Activated CD4-positive, alpha-beta memory T cell treated with anti-CD3 and anti-CD28 coated beads for 36 hours (primary cell): ENCODE measurements at places on chromosomes 7 and 10. TPM values are rescaled to one million over a fixed set of nuclear protein-coding genes. Genes with fewer than 3 reads are reported as not detected.

DNA sequence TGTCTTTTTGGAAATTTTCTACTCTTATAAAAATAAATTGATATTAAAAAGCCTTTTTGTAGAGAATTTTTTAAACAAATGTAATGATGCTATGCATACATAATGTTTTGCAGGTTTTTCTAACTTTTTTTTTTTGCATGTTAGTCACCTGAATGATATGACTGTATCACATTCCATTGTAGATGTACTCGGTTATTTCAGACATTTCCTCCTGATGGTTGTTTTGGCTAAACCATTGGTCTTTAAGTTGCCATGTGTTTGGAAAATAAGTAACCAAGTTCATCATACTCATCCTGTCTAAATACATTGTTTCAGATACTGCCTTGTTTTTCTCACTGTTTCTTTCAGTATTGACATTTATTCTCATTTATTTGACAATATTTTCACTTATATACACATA, 25.8 kb downstream of the NHLRC2 start:
- H3K4me1 ChIP-seq: peaks cover 12% of the 10 kb centered on the region
- H3K36me3 ChIP-seq: peaks cover 25% of the 10 kb centered on the region
- no peaks in the 10 kb centered on the region for H3K27me3 ChIP-seq
- no peak for DNase-seq
- H3K27ac ChIP-seq: no peak overlapping the region

- no peak for DNase-seq
- no peaks in the 10 kb centered on the region for H3K27me3 ChIP-seq
- H3K36me3 ChIP-seq: no peaks in the 10 kb centered on the region
- H3K4me3 ChIP-seq: no peak overlapping the region
These were observed 181.4 kb upstream of the TNS3 start for GRCh38 chr7:47763063-47763974.

- no peak overlapping the region for H3K4me3 ChIP-seq
- H3K27me3 ChIP-seq: peaks cover 2% of the 10 kb centered on the region
- no peak for DNase-seq
- no peak overlapping the region for H3K27ac ChIP-seq
- no peaks in the 10 kb centered on the region for H3K36me3 ChIP-seq
These were observed 33.0 kb upstream of the SLC25A13 start for GRCh38 chr7:96354881-96355280.

DNA sequence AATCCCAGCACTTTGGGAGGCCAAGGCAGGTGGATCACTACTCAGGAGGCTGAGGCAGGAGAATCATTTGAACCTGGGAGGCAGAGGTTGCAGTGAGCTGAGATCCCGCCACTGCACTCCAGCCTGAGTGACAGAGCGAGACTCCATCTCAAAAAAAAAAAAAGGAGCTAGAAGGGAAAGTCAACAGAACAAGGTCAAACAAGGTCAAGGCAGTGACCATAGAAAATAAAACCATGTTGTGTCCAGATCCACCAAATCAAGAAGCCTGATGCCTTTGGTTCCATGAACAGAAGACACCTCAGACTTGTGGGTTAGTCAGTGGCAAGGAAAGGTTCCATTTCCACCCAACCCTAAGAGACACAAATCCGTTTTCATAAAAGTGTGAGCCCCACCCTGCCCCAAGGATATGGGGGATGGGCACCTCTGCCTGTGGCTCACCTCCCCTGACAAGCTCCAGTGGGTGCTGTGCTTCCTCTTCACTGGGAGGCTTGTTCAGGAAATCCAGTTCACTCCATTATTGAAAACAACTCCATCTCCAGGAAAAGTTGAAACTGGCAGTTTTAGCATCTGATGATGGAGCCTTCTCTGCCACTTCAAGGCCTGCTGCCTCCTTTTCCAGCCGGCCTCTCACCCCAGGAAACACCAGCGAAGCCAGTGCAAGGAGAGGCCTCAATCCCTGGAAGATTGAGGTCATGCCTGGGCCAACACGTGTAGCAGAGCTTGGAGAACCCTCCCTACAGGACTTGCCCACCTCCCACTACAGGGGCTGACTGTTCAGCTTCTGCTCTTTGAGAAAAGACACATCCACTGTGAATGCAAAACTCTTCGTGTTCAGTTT, 152.9 kb downstream of the NRF1 start:
- H3K4me1 ChIP-seq: no peaks in the 10 kb centered on the region
- DNase-seq: no peak
- H3K27ac ChIP-seq: no peak overlapping the region
- no peaks in the 10 kb centered on the region for H3K36me3 ChIP-seq

DNA sequence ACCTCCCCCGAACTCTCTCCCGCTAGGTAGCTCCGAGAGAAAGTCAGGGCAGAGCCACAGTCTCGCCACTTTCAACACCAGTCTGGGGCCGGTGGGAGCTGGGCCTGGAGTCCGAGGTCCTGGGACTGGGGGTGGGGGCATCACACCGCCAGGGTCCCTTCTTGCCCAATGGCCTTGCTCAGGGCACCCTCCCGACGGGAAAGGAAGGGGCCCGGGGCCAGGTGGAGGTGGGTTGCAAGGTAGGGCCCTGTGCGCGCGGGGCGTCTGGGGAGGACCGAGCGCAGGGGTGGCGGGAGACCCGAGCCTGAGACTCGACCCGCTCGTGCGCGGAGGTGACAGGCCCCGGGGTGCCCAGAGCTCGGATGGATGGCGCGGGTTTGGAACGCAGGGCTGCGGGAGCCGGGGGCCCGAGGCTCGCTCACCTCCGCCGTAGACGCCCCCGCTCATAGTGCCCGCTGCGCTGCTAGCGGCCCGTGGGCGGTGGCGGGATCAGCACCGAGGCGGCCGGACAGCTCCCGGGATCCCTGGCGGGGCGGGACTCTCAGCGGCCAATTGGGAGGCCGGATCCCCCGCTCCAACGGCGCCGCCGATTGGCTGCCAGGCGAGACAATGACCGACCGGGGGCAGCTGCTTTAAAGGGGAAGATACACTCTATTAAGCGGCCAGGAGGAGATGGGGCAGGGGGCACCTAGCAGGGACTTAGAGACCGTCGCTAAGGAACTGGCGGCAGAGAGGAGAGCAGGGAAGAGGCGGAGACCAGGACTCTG, at the start of gene ACTL6B:
Gene ACTL6B, minus strand, starts transcription at position 541 of the 767 bp plus-strand sequence. Its CDS starts 94 bp downstream, at position 447.
- no peaks in the 10 kb centered on the region for H3K4me1 ChIP-seq
- H3K27me3 ChIP-seq: peaks cover 34% of the 10 kb centered on the region
- peak; percentile 74 for DNase-seq
- H3K4me3 ChIP-seq: no peak within 1 kb of the TSS
- H3K27ac ChIP-seq: no peak within 1 kb of the TSS

- no peak overlapping the region for H3K4me3 ChIP-seq
- peaks cover 10% of the 10 kb centered on the region for H3K27me3 ChIP-seq
- DNase-seq: peak; percentile 9
- H3K27ac ChIP-seq: no peak overlapping the region
- no peaks in the 10 kb centered on the region for H3K36me3 ChIP-seq
These were observed 131.8 kb downstream of the HECW1 start for GRCh38 chr7:43244232-43244631.

Gene GTF2I
- 116 TPM for total RNA-seq

DNA sequence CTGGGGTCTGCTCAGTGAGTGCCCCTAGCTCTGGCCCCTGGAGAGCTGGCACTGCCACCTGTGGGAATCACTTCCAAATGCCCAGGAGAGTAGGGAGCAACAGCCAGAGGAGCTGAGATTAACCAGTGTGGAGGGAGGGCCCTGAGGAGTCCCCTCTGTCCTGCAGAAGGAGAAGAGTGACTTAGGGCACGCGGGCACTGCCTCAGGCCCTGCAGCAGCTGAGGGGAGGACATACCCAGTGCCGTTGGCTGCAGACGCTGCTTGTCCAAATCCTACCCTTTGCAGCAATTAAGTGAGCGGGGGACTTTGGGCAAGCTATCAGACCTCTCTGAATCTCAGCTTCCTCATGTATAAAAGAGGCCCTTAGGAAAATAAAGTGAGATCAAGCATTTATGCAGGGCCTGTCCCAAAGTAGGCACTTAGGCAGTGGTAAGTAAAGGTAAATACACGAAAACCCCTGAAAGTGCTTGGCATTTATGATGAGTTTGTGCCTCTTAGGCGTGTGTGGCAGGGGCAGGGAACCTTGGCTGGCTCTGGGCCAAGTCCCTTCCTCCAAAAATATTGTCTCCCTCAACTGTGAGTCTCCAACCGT, 16.9 kb downstream of the PRF1 start:
- no peak overlapping the region for H3K27ac ChIP-seq
- peaks cover 16% of the 10 kb centered on the region for H3K27me3 ChIP-seq
- H3K4me1 ChIP-seq: peaks cover 17% of the 10 kb centered on the region

Gene TMEM140
- 8.6 TPM for total RNA-seq

DNA sequence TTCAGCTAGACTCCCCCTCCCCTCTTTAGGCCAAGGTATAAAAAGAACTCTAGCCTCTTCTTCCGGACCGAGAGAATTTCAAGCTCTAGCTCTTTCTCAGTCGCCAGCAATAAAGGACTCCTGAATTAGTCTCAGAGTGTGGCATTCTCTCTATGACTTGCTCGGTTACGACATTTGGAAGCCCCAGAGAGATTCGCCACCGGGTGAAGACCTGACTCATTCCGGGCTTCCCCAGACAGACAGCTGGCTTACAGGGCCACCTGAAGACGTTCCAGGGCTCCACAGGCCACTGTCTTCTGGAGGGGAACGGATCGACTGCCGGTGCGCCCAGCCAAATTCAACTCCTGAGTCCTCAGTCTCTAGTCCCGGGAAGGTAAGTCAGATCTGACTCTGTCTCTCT, at the start of gene AKR1B15:
Gene AKR1B15, plus strand, starts transcription at position 234 of the 400 bp plus-strand sequence. CDS start 15,510 bp downstream, outside the sequence.
- H3K27ac ChIP-seq: no peak within 1 kb of the TSS
- H3K36me3 ChIP-seq: no peaks in the 10 kb centered on the region
- no peak within 1 kb of the TSS for H3K4me3 ChIP-seq

DNA sequence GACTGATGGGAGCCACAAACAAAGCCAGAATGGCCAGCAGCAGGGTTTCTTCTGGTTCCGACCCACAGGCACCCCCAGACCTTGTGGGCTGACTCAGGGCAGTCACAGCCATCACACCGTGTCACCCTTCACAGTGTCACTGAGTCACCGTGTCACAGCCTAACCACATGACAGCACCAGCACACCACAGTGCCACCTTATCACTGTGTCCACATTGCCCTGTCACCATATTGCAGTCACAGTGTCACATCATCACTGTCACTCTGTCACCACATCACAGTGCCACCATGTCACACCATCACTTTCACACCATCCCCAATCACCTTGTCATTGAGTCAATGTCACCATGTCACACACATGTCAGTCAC, 77.0 kb downstream of the OAT start:
- H3K27ac ChIP-seq: no peak overlapping the region
- no peak overlapping the region for H3K4me3 ChIP-seq
- H3K4me1 ChIP-seq: no peaks in the 10 kb centered on the region
- H3K27me3 ChIP-seq: peaks cover 3% of the 10 kb centered on the region
- peak; percentile 47 for DNase-seq

Gene RELN
- total RNA-seq: not detected

Gene PNLIP
- total RNA-seq: not detected

DNA sequence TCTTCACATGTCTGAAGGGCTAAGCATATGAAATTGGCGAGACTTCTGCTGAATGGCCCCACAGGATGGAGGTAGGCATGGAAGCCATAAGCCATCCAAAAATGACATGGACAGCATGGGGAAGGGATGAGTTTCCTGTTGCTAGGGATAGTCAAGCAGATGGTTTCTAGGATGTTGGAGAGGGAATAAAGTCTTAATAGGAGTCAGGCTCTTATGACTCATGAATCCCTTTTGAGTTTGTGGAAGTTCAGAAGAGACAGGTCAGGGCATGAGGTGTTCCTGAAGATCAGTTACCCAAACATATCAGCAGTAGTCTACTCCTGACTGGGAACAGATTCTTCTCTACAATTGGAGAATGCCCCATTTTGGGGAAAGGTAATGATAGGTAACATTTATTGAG, 243.9 kb downstream of the REEP3 start:
- H3K36me3 ChIP-seq: no peaks in the 10 kb centered on the region
- no peak overlapping the region for H3K4me3 ChIP-seq
- H3K4me1 ChIP-seq: no peaks in the 10 kb centered on the region
- H3K27ac ChIP-seq: no peak overlapping the region
- DNase-seq: no peak

DNA sequence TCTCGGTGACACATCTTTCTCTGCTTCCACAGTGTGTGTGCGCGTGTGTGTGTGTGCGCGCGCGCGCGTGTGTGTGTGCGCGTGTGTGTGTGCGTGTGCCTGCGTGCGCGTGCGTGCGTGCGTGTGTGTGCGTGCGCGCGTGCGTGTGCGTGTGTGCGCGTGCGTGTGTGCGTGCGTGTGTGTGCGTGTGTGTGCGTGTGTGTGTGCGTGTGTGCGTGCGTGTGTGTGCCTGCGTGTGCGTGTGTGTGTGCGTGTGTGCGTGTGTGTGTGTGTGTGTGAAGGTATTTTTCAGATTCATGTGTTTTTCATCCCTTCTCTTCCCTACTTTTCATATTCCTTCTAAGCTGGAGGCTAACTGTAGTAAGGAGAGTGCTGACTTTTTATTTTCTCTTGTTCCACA, 148.4 kb downstream of the CREB5 start:
- no peak overlapping the region for H3K4me3 ChIP-seq
- DNase-seq: no peak
- peaks cover 11% of the 10 kb centered on the region for H3K27me3 ChIP-seq
- no peaks in the 10 kb centered on the region for H3K4me1 ChIP-seq

Gene ANKRD30A
- not detected for total RNA-seq

DNA sequence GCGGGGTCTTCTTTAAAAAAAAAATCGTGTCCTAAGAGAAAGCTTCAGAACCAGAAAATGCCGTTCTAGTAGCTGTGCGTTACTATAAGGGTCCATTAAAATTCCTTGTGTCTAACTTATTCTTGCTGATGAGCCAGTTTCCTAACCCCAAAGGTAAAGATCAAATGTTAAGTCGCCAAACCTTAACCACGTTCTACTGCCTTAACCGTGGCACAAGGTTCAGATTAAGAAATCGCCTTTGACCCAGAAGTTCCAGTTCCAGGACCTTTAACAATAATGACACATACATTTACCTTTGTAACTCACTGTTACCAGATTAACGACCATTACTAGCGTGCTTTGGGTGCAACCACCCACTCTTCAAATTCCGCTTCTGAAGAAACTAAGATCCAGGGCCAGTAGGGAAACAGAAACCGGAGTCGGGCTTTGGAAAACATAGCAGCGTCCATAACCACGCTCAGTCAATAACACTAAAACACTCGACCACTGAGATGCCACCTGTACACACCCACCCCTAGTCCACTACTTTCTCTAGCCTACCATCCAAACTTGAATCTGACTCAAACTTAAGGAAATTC, 620 bp downstream of the BET1 start:
- H3K36me3 ChIP-seq: peaks cover 7% of the 10 kb centered on the region
- peaks cover 37% of the 10 kb centered on the region for H3K4me1 ChIP-seq
- peak; percentile 18 for DNase-seq
- H3K27ac ChIP-seq: peak overlapping the region; percentile 92
- H3K4me3 ChIP-seq: peak overlapping the region; percentile 95

GRCh38 chr10:131724891-131725580, 175.8 kb upstream of the PPP2R2D start:
- peak; percentile 7 for DNase-seq
- no peaks in the 10 kb centered on the region for H3K4me1 ChIP-seq
- H3K4me3 ChIP-seq: no peak overlapping the region
- no peaks in the 10 kb centered on the region for H3K36me3 ChIP-seq

- peak overlapping the region; percentile 51 for H3K4me3 ChIP-seq
- DNase-seq: peak; percentile 34
- H3K36me3 ChIP-seq: peaks cover 89% of the 10 kb centered on the region
These were observed 26.9 kb downstream of the IL2RA start for GRCh38 chr10:6035101-6035834.
